ENCODE measurements at places on chromosomes 3 and 15.

DNA sequence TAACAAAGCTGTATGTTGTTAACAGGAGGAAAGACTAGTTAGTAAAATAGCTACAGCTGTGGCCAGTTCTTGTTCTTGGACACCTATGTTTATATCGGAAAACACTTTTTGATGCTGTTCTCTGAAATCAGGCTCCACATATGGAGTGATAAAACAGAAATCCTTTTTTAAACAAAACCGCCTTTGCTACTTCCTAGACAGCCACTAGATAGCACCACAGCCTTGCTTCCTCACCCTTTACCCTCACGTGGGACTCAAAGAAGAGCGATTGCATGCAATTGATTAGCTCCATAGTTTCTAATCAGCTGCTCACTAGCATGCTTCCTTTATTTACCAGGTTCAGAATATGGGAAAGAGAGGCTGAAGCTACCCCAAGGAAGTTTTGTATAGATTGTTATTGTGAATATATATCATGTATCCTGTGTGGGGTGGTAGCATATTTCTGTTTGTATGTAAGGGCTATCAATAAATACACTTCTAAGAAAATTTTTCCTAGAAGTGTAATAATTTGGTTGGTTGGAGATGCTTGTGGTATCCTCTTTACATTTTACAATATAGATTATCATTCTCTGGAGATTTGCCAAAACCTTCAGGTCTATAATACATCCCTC is 4.3 kb upstream of the MTFMT start:
- DNase-seq, result no peak

- DNase-seq, result no peak
These were observed 389.8 kb upstream of the KCNMB2 start for GRCh38 chr3:178146406-178146831.

DNA sequence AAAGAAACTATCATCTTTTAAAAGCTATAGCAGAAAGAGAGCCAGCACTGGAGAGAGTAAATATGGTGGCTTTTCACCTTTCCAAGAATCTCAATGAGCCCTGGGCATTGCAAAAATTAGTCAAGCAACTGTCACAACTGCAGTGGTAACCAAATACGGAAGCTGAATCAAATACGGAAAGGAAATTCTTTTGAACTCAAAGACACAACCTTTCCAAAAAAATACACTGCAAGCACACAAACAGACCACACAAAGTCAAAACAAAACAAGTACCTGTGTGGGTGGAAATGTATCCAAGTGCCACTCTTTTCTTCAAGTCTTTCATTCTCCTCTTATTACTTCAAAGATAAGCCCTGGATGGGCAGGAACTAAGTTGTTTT is 17.6 kb downstream of the VGLL4 start:
- DNase-seq, result no peak

DNA sequence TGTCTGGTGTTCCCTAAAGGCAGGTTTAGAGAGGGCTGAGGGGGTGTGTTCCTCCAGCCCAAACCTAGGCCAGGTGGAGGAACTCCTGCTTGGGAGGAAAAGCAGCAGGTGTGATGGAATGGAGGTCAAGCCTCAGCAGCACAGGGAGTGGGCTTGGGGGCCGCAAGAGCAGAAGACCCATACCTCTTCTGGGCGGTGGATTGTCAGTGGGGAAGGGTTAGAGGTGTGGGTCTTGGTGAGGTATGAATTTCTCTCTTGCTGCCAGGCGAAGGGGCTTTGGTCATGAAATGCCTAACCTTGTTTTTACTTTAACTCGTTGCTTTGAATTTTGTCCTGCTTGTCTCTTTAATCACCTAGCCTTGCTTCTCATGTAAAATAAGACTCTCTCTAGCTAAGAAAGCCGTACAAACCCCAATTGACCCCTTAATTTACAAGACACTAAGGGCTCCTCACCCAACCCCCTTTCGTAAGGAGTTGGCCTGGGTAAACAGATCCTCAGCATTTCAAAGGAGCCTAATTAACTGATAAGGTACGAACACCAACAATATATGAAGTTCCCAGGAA is 38.9 kb downstream of the DHX30 start:
- DNase-seq, result no peak

- peak; percentile 1 for DNase-seq
These were observed 387.9 kb downstream of the GABRG3 start for GRCh38 chr15:27358751-27359434.

DNA sequence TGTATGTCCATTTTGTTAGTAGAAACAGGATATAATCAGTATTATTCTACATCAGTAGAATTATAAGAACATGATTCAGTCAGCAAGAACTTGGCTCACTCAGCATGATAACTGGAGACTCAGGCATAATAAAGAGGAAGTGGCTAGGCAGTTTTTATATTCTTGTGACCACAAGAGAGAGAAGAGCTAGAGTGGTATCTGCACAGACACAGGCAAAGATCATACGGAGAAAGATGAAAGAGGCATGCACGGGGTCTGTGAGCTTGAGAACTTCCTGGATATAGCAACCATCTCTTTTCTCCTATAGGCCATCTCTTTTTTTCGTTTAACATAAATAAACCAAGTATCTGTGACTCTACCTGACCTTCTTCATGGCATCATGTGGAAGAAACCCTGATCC is 46.8 kb downstream of the MYO5A start:
- no peak for DNase-seq

DNA sequence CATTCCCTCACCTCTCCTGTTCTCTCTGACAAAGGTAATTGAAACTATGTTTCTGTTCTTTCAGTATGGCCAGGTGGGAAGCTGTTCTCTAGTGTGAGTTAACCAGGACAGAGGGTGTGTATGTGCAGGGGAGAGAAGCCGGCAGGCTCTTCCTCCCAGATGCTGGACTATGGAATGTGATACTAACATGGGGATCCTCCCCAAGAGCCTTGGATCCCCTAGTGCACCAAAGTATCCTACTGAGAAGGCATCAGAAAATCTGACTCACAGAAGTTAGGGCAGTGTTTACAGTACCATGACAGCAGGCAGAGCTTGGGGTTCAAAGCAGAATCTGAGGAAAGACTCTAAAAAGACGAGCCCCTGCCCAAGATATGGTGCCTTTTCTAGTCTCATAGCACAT is 123.1 kb downstream of the APBA2 start:
- DNase-seq, result no peak

GRCh38 chr3:143122089-143122430 is 2.5 kb downstream of the CHST2 start:
- DNase-seq, result no peak

GRCh38 chr15:41661518-41662225 is 1.5 kb downstream of the MGA start:
- peak; percentile 50 for DNase-seq

DNA sequence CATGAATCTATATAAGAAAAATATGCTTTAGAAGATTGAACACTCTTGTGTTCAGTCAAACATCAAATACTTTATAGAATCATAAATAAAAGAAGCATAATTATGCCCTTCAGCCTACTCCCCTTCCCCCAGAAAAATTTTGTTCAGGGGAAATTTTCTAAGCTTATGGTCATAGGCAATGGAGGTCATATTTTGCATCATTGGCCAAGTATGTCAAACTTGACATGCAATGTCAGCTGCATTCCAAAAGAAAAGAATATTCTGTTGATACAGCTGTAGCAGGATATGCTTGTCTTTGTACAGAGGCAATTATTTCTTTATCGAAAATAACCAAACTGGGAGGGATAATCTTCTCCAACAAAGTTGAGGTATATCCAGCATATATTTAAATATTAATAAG is 328.2 kb downstream of the ZIC1 start:
- DNase-seq, result no peak

GRCh38 chr15:39426552-39427532 is 154.0 kb upstream of the THBS1 start:
- peak; percentile 75 for DNase-seq

GRCh38 chr3:139868773-139869172 is 66.2 kb upstream of the CLSTN2 start:
- DNase-seq, result no peak

GRCh38 chr15:77036537-77037387 is 34.1 kb downstream of the TSPAN3 start:
- DNase-seq, result no peak

DNA sequence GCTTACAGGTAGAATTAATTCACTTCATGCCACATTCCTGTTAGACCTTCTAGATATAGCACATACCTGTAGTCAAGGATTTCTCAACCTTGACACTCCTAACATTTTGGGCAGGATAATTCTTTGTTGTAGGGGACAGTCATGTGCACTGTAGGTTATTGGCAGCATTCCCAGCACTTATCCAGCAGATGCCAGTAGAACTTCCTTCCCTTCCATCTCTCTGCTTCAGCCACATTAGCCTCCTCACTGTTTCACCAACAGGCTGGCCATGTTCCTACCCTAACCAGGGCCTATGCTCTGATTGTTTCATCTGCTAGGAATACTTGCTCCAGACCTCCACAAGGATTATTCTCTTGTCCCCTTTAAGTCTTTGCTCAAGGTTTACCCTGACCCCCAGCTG is 68.0 kb upstream of the STAC start:
- no peak for DNase-seq

- no peak for DNase-seq
These were observed 153.9 kb downstream of the GHSR start for GRCh38 chr3:172294223-172294806.

DNA sequence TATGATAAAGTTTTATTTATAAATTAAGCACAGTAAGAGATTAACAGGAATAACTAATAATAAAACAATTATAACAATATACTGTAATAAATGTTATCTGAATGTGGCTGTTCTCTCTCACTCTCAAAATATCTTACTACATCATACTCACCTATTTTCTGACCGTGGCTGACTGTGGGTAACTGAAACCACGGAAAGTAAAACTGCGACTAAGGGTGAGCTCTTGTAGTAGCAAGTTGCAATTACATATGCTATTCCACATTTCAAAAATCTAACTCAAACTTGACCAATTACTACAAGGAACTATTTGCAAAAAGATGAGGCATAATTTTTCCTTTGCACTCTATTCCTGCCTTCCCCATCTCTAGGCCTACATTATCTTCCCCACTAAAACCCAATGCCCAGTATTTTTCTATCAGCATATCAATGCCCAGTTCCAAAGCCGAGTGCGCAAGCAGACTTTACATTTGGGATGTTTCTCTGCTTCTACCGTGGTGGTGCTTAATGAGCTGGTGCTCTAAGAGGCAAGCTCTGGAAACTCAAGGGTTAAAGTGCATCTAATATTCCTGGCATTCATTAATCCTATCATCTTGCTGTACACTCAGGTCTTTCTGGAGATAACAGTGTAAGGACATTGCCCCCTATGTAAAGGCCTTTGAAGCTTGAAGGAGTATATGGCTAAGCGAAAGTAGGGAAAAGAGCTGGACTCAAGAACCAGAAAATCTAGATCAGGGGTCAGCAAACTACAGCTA is 6.7 kb downstream of the PCYT1A start:
- no peak for DNase-seq

DNA sequence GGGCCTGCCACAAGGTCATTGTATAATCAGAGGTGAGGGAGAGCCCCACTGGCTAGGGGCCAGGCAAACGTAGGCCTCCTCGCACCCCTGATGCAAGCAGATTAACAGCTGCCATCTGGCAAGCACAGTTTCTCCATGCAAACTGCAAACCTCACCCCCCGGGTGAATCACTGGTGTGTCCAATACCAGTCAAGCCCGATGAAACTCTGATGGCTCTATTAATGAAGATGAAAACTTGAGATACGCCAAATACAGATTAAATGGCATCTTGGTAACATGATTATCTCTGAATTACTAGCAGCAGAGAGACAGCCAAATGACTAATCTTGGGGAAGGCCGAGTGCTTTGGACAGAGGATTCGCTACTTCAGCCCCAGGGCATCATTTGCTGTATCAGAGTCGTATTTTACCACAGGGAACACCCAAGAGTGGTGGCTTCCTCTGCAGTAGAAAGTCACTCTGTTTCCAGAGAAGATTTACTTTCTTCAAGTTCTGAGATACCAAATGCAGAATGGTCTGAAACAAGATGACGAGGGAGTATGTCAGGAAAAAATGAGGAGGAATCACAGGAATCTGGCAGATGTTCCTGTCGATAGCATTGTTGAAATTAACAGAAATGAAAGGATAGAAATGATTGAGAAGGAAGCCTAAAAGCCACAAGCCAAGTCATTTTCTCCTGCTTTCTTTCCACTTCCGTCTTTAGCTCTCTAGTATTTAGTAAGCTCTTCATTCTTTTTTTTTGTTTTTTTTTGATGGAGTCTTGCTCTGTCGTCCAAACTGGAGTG is 96.2 kb upstream of the NR2F2 start:
- no peak for DNase-seq

GRCh38 chr3:56801662-56802377 is at the start of gene ARHGEF3:
Gene ARHGEF3 (minus strand): TSS chr3:56801949. CDS start chr3:56801798, 151 bp downstream.
- DNase-seq, result peak; percentile 84

GRCh38 chr3:73479325-73479724 is 145.4 kb downstream of the PDZRN3 start:
- no peak for DNase-seq

DNA sequence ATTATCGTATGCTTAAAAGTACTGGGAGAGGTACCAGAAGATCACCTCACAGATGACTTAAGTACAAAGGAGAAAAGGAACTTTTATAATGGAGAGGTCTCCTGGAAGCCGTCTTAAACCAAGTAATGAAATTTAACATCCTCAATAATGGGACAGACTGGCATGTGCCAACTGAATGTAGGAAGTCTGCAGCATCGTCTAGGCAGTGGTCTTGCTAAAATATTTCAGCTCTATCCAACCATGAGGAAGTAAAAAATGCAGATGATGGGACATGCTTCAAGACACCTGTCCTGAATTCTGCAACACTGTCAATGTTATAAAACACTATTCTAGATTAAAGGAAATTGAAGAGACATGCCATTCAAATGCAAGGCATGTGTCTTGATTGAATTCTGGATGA is 458.8 kb upstream of the TPRG1 start:
- DNase-seq, result no peak

DNA sequence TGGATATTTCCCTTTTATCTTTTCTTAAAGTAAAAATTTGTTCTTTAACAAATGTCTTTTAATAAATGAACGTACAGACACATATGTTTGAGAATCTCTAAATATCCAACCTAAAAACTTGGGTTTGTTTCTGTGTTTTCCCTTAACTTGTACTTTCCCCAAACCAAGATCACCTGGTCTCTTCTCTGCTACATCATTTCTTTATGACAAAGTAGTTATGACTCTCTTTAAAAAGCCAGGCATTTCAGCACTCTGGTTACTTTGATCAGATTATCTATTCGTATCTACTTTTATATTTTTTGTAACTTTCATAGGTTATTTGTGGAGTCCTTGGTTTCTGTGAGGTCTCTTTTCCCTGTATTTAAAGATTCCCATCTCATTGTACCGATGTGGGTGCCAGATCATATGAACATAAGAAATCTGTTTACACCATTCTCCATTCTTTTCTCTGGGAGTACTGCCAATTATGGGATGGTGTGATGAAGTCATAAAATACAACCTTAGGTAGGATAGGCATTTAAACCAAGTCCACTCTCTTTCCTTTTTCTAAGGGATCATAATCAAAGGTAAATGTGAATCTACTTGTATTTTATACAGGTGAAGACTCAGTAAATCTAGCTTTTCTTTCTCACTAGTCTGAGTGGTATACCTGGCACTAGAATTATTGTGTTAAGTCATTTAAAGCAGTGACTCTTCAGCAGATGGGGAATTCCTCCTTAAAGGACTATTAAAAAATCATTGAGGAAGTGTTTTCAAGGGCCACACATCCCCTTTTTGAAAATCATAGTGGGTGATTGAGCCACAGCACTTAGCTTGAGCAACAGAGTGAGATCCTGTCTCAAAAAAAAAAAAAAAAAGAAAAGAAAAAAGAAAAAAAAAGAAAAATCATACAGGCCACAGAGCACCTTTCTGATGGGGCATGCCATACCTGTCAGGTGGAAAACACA is 12.4 kb upstream of the NFKBIZ start:
- DNase-seq, result no peak

GRCh38 chr15:63435204-63435820 is 53.7 kb upstream of the CA12 start:
- DNase-seq, result no peak

GRCh38 chr3:65776494-65776893 is 262.2 kb downstream of the MAGI1 start:
- no peak for DNase-seq
